ENCODE measurements at places on chromosomes 1 and 21.

- no peak for DNase-seq
These were observed 12.3 kb upstream of the C4BPB start for GRCh38 chr1:207076181-207076955.

DNA sequence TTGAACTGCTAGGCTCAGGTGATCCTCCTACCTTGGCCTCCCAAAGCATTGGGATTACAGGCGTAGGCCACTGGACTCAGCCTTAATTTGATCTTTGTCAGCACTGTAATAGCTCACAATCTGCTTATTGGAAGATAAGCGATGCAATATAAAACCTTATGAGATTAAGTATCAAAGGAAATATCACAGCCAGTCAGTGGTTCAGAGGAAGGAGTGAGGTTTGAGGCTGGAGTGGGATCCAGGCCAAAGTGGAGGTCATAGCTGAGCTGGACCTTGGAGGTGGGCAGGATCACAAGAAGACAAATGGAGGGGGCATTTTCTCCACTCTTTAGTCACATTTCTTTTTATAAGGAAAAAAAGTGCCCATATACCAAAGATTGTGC, 228.5 kb downstream of the RHOU start:
- no peak for DNase-seq

GRCh38 chr1:199710974-199711373, 316.5 kb upstream of the NR5A2 start:
- DNase-seq: no peak

DNA sequence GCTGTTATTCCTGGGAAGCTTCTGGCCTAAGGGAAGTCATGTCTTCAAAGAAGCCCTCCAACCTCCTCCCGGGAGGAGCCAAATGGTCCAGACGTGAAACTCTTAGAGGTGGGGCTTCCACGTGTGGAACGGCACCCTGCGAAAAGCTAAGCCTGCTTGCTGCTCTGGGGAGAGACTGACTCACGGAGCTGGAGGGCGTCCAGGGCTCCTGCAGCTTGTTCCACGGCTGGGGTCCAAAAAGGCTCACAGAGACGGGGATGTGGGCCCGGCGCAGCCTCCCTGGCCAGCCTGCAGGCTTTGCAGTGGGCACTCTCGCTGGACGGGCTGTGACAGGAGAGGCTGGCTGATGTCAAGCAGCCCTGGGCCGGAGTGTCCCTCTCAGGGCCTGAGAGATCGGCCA, 105.1 kb downstream of the COLGALT2 start:
- DNase-seq: no peak

DNA sequence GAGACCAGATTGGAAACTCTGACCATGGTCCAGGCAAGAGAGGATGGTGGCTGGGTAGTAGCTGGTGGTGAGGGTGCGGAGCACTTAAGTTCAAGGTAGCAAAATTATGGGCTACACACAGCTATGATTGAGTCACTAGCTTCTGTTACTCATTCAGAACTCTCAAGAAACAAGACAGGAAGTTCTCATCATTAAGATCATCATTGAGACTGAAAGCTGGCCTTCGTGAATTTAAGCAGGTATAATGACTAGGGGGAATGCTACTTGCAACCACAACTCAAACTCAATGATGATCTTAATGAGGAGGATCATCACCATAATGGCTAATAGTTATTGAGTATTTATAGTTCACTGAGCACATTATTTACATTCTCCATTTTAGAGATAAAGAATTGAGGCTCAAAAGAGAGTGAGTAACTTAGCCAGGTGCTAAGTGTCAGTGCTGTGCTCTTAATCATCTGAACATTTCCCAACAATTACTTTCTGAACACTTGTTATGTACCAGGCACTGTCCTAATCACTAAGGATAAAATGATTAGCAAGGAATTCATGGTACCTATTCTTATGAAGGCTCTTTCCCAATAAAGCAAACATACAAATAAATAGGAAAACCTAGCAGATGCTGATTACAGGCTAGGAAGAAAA, 286.3 kb upstream of the C1orf105 start:
- DNase-seq: no peak

GRCh38 chr1:5577255-5578040, 414.8 kb downstream of the NPHP4 start:
- DNase-seq: no peak

- peak; percentile 89 for DNase-seq
These were observed 12.0 kb upstream of the RHBG start for GRCh38 chr1:156356875-156357534.

- no peak for DNase-seq
These were observed 63.3 kb upstream of the ATP2B4 start for GRCh38 chr1:203563291-203563690.

DNA sequence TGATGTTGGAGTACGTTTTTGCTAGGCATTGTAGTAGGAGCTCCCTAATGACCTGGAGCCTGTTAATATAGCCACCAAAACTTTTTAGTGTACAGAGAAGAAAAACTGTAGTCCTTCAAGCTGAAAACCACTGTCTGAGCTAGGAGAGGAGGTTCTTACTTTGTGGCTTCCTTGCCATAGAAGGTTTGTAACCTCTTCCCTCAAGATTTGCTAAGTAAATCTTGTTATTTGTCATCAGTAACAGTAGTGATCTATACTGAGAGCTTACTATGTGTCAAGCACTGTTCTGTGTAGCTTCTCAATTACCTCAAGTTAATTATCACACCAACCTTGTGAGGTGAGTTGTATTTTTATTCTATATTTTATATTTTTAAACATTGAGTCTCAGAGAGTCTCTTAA, 21.2 kb upstream of the LRRC8C start:
- DNase-seq: no peak

GRCh38 chr1:248688527-248689298, 13.9 kb downstream of the OR14I1 start:
- DNase-seq: no peak

Measured in NCI-H2081 (cell line).